ENCODE measurements at places on chromosomes 2 and 18.

DNA sequence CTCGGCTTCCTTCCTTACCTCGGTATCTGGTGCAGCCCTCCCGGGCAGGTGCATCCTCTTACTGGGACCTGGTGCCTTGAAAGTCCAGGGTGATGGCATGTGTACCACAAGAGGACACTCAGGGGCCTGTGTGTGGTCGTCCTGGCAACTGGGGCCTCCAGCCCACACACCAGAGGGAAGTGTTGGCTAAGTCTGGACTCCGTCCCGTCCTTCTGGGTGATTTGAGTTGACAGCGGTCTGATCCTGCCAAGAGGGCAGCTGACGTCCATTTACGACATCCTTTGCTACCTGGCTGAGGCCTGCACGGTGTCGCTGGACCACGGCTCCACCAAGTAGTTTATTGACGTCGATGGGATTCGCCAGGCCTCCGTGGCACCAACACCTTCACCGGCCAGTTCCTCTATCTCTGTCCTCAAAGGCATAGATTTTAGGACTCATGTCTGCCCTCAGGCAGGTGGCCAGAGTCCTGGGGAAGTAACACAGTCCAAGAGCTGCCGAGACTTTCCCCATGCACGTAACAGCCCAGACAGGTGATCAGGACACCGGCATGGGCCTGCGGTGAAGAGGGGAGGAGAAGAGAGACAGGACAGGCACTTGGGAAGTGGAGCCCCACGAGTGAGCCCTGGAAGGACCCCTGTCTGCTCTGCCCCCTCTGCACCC lies 186.0 kb upstream of the HDAC4 start:
- DNase-seq, result no peak

- no peak for DNase-seq
Observed at GRCh38 chr18:30510882-30511281, 531.7 kb downstream of the DSC3 start.

GRCh38 chr2:54771166-54771885 lies 47.9 kb downstream of the EML6 start:
- DNase-seq, result peak; percentile 15

- DNase-seq, result no peak
Observed at GRCh38 chr18:58604311-58604710, 24.6 kb downstream of the ALPK2 start.
